Activated CD4-positive, alpha-beta memory T cell treated with anti-CD3 and anti-CD28 coated beads, Interleukin-2, amount 10 ng/mL, durations not matched to agents 7 days and 5 days (primary cell): ENCODE measurements at places on chromosomes 12 and 14. TPM values are rescaled to one million over a fixed set of nuclear protein-coding genes. Genes with fewer than 3 reads are reported as not detected.

GRCh38 chr14:100137173-100137572 lies 22.3 kb downstream of the DEGS2 start:
- no peak for DNase-seq
- no peaks in the 10 kb centered on the region for H3K27me3 ChIP-seq
- no peaks in the 10 kb centered on the region for H3K4me1 ChIP-seq
- H3K4me3 ChIP-seq: no peak overlapping the region
- no peak overlapping the region for H3K27ac ChIP-seq
- peaks cover 94% of the 10 kb centered on the region for H3K36me3 ChIP-seq

GRCh38 chr12:49825360-49825970 lies 2.7 kb downstream of the NCKAP5L start:
- H3K4me3 ChIP-seq: no peak overlapping the region
- peaks cover 24% of the 10 kb centered on the region for H3K4me1 ChIP-seq
- no peak for DNase-seq
- no peaks in the 10 kb centered on the region for H3K36me3 ChIP-seq
- H3K27ac ChIP-seq: no peak overlapping the region

DNA sequence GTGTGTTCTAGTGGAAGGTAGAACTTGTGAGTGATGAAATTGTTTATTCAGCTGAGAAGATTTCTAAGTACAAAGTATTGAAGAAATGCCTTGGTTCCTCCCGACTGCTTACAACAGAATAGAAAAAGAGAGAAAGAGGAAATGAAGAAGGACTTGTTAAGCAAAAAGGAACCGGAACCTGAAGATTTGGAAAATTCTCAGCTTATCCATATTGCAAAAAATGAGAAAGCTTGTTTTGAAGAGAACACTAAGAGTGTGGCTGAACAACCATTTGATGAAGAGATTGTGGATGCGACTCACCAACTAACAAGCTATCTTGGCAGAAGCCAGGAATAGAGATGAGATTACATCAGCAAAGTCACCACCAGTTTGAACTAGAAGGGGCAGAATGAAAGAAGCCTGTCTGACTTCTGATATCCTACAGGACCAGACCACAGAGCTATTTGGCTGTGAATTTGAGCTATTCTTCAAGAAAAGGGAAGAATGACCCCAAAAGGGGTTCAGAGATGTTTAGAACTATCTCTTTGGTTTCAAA lies 15.1 kb downstream of the NDUFA9 start:
- H3K36me3 ChIP-seq: peaks cover 53% of the 10 kb centered on the region
- H3K27ac ChIP-seq: no peak overlapping the region
- H3K4me1 ChIP-seq: no peaks in the 10 kb centered on the region
- DNase-seq: no peak

DNA sequence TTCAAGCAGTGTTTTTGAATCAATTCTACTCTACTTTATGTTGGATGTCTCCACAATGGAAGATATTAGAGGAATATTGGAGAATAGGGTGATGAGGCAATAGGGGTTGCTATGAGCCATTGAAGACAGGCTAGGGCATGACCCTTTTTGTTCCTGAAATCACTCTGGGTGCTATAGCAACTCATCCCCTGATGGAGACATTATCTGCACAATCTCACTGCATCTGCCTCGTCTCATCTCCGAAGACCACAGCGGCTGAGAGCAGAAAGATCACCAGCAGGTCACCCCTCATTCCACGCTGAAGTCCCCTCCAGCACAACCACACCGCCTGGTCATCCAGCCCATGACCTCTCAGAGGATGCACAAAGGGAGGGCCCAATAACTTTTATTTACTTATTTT lies 150.4 kb upstream of the TMEM132C start:
- DNase-seq: no peak
- H3K27me3 ChIP-seq: no peaks in the 10 kb centered on the region
- no peak overlapping the region for H3K27ac ChIP-seq
- H3K36me3 ChIP-seq: no peaks in the 10 kb centered on the region

- H3K27me3 ChIP-seq: peaks cover 23% of the 10 kb centered on the region
- H3K27ac ChIP-seq: no peak within 1 kb of the TSS
- H3K4me3 ChIP-seq: peak within 1 kb of the TSS; percentile 56
- H3K4me1 ChIP-seq: peaks cover 7% of the 10 kb centered on the region
- DNase-seq: peak; percentile 59
Observed at GRCh38 chr14:104865081-104865630, at the start of gene CEP170B. Gene CEP170B (plus strand): TSS chr14:104865268. CDS start chr14:104868451, 3,183 bp downstream.

- H3K27me3 ChIP-seq: peaks cover 4% of the 10 kb centered on the region
- H3K4me1 ChIP-seq: peaks cover 3% of the 10 kb centered on the region
- H3K4me3 ChIP-seq: no peak overlapping the region
- H3K36me3 ChIP-seq: no peaks in the 10 kb centered on the region
- no peak overlapping the region for H3K27ac ChIP-seq
Observed at GRCh38 chr14:103619057-103619456, 10.0 kb upstream of the KLC1 start.

DNA sequence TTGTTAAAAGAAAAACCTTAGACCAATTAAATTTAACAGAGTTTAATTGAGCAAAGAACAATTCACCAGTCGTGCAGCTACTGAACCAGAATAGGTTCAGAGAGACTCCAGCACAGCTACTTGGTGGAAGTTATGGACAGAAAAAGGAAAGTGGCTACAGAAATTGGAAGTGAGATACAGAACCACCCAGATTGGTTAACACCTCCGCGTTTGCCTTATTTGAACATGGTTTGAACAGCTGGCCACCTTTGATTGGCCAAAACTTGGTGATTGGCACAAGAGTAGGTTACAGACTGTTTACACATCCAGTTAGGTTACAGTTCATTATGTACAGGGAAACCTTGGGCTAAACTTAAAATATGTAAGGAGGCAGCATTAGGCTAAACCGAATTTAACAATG lies 54.9 kb downstream of the SRGAP1 start:
- peaks cover 7% of the 10 kb centered on the region for H3K27me3 ChIP-seq
- no peak overlapping the region for H3K27ac ChIP-seq
- no peaks in the 10 kb centered on the region for H3K36me3 ChIP-seq
- H3K4me1 ChIP-seq: peaks cover 5% of the 10 kb centered on the region
- no peak for DNase-seq

DNA sequence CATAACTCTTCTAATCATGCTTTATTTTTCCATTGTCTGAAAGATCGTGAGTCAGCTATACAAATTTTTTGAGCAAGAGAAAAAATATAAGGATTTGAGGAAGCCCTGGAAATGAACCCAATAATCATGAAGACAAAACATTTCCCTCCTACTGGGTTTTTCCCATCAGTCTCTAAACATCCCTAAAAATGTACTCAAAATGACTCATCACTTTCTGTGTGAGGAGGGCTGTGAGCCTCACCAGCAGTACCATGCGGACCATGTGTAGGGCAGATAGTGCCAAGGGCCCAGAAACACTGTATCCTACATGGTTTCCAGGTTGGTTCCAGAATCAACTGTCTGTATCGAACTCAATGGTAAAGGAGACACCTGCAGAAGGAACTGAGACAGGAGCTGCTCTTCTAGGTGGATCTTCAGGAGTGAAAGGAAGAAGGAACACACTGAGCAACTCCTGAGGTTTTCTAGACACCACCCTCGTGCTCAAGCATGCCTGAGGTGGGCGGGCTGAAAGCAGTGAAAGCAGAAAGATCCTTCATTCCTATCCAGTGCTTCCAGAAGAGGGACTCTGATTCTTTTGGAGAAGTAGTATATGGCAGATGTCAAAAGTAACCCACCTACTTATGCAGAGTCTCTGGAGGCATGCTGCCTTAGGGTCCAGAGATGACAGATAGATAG lies 48.6 kb upstream of the RHOJ start:
- H3K27ac ChIP-seq: no peak overlapping the region
- H3K27me3 ChIP-seq: peaks cover 1% of the 10 kb centered on the region
- H3K4me1 ChIP-seq: no peaks in the 10 kb centered on the region

DNA sequence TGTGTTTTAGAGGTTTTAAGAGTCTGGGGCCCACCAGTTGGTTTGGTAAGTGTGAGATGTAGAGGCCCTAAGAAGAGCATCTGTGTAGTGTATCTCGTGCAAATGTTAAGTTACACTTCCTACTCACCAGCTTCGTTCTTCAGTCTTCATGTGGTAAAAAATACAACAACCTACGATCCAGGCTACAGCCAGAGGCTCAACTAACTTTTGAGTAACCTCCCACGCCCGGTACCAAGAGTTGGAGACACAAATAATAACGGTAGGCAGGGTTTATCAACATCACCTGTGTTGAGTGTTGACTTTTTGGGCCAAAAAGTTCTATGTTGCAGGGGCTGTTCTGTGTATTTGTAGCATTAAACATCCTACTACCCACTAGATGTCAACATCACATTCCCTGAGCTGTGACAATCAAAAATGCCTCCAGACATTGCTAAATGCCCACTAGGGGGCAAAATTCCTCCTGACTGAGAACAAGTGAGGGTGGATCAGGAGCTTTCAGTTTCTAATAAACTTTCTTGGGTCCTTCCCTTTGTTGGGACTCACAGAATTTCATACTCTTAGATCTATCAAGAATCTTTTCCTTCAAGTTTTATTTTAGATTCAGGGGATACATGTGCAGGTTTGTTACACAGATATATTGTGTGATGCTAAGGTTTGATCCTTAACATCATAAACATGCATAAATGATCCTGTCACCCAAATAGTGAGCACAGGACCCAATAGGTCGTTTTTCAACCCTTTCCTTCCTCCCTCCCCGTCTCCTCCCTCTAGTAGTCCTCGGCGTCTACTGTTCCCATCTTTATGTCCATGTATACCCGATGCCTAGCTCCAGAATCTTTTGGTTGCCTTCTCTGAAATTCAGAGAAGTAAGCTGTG lies 94.7 kb downstream of the SLC2A13 start:
- H3K36me3 ChIP-seq: no peaks in the 10 kb centered on the region
- peaks cover 14% of the 10 kb centered on the region for H3K4me1 ChIP-seq
- no peak overlapping the region for H3K27ac ChIP-seq
- peak overlapping the region; percentile 45 for H3K4me3 ChIP-seq
- peak; percentile 45 for DNase-seq

- no peak overlapping the region for H3K27ac ChIP-seq
- peaks cover 89% of the 10 kb centered on the region for H3K4me1 ChIP-seq
- H3K4me3 ChIP-seq: no peak overlapping the region
- H3K36me3 ChIP-seq: peaks cover 5% of the 10 kb centered on the region
- no peak for DNase-seq
- peaks cover 9% of the 10 kb centered on the region for H3K27me3 ChIP-seq
Observed at GRCh38 chr14:70891737-70892136, 15.5 kb upstream of the PCNX1 start.

DNA sequence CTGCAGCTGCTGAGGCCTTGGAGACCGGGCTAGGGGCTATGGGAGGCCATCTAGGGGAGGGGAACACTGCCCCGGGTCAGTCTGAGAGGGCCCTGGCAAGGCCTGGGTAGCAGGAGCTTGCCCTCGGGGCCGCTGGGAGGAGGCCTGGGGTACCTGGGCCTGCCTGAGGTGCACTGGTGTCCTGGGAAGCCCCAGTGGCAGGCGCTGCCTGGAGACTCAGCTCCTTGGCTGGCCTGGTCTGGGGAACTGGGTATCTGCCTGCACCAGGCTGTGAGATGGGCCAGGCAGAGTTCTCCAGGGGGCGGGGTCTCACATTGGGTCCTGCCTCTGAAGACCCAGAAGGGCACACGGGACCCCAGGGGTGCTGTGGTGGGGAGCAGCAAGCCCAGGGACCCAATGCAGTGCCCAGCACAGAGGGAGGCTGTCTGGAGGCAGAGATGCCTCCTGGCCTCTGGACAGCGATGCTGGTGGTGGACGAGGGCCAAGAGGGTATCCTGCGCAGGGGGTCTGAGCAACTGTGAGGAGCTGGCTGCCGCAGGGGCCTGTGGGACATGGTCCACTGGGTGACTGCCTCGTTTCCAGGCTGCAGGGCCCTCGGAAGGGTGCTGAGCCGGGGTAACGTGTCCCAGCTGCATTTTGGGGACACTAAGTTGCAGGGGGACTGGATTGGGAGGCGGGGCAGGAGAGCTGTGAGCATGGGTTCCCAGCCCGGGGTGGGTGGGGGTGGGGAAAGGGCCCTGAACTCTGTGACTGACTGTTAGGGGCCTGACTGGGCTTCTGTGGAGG lies 7.4 kb upstream of the MTA1 start:
- peaks cover 5% of the 10 kb centered on the region for H3K4me1 ChIP-seq
- H3K27me3 ChIP-seq: peaks cover 48% of the 10 kb centered on the region
- no peak overlapping the region for H3K27ac ChIP-seq
- no peaks in the 10 kb centered on the region for H3K36me3 ChIP-seq
- H3K4me3 ChIP-seq: no peak overlapping the region
- DNase-seq: no peak

- no peak overlapping the region for H3K4me3 ChIP-seq
- DNase-seq: no peak
- no peaks in the 10 kb centered on the region for H3K4me1 ChIP-seq
- H3K27ac ChIP-seq: no peak overlapping the region
- peaks cover 4% of the 10 kb centered on the region for H3K27me3 ChIP-seq
Observed at GRCh38 chr12:131428091-131428685, 282.7 kb upstream of the SFSWAP start.

DNA sequence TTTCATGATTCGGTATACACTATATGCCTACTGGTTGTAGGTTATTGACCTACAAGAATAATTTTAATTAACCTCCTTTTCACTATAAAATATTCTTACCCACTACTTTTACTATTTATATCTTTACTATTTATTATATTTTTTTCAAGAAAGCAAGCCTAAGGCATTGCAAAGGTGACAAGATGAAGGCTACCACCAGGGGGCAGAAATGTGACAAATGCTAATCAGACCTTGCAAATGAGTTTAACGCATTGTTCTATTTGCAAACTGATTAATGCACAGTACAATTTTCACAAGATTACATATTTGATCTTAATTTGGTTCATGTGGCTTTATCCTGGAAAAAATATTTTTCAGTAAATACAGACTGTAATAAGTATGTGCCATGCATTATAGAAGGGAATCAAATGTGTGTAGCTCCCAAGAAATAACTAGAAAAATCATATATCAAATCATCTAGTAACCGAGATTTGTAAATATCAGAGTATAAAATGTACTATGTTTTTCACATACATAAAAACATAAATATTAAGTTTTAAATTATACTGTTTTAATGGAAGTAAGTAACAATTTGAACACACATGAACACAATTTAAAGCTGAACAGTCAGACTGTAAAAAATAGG lies 107.0 kb downstream of the ADAMTS20 start:
- peak; percentile 54 for DNase-seq
- no peak overlapping the region for H3K27ac ChIP-seq
- no peaks in the 10 kb centered on the region for H3K36me3 ChIP-seq
- no peaks in the 10 kb centered on the region for H3K4me1 ChIP-seq

- H3K4me3 ChIP-seq: no peak overlapping the region
- no peak for DNase-seq
- peaks cover 76% of the 10 kb centered on the region for H3K36me3 ChIP-seq
- peaks cover 74% of the 10 kb centered on the region for H3K4me1 ChIP-seq
- H3K27ac ChIP-seq: no peak overlapping the region
Observed at GRCh38 chr14:21219561-21220111, 49.6 kb downstream of the HNRNPC start.

TCL1A gene
- not detected for total RNA-seq

AQP2 gene
- total RNA-seq: not detected

FGD6 gene
- 0.45 TPM for total RNA-seq
